ENCODE measurements at places on chromosomes 16 and 17.
A peak's percentile ranks its signal among the peaks of the same experiment; 100 is the strongest.

DNA sequence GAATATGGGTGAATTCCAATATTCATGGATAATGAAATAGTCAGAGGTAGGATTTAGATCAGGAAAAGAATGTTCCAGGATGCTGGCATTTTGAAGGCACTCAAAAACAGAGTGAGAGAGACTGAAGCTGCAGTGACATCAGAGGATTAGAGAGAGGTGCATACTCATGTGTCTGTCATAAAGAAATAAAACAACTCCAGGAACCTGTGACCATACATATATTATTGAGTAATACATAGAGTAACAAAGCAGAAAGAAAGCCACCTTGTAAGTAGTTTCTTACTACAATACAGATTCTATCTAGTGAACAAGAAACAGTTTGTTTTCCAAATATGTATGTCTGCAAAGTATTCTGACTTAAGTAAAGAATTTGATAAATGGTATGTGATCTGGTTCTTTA is 62.3 kb upstream of the PHOSPHO1 start:
- DNase-seq, result no peak

DNA sequence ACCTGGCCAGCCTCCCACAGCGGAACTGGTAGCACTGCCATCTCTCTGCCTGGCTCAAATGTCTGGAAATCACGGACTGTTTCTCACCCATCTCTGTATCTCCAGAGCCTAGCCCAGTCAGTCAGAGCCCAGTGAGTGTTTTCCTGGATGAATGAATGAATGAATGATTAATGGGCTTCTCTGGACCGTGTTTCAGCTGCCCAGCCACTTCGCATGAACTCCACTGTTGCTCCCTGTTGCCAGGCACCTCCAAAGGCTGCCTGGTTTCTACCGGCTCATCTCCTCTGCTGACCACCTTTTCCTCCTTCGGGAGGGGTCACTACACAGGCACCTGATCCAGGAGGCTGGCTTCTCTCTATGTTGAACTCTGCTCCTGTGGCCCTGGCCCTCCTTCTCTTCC is 91.0 kb upstream of the SDK2 start:
- DNase-seq, result no peak

DNA sequence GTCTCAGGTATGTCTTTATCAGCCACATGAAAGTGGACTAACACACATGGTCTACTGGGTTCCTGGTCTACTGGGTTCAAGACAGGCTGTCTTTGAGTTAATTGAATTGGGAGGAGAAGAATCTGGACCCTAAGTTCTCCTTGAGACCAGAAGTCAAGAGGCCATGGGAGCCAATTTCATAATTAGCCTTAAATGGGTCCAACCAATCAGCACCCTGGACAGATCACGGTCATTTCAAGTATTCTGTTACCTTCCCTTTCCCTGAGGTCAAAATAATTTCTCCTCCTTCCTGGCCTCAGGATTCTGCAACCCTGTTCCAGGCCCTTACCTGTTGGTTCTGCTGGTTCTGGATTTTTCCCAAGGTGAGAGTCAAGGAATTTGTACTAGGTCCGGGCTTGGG is 23.8 kb downstream of the OSBPL7 start:
- DNase-seq, result no peak

- no peak for DNase-seq
Observed at GRCh38 chr16:17324451-17324850, 146.3 kb downstream of the XYLT1 start.

- no peak for DNase-seq
Observed at GRCh38 chr17:64240741-64241347, 22.2 kb downstream of the TEX2 start.

GRCh38 chr17:77475016-77475976 is 334.5 kb downstream of the SEC14L1 start:
- DNase-seq, result no peak

GRCh38 chr16:81804134-81804610 is 25.1 kb downstream of the PLCG2 start:
- no peak for DNase-seq

- no peak for DNase-seq
Observed at GRCh38 chr16:62254847-62255246, 218.6 kb upstream of the CDH8 start.

DNA sequence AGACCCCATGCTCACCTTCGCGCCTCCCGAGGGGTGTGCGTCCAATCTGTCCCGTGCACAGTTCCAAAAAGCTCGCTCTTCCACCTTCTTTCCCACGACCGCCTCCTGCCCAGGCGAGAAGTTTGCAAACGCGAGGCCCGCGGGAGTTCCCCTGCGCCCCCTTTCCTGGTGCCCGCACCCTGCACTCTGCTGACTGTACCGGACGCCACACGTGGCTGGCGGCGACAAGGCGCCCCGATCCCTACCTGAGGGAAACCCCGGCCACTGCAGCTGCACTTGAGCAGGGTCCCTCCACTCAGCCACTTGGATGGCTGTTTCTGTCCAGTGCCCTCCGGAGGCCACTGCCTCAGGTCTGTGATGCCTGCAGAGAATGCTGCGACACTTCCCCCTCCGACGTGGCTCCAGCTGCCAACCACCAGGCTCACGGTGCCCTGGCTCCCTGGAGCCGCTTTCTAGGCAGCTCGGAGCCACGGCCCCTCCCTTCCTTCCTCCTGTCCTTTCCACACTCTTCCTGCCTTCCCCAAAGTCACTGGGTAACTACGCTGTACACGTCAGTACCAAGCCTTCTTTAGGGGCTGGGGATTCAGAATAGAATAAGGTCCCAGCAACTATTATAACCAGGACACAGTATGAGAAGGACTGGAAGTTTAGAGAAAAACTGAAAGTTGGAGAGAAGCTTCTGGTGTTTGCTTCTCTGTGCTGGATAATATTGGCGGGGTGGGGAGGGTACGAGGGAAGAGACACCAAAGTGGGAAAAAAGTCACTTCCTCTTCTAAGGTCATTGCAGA is at the start of gene MLKL:
TSS of gene MLKL (minus strand) at position 425 of the 788 bp plus-strand sequence. CDS start 5,105 bp downstream, outside the sequence.
- peak; percentile 51 for DNase-seq

GRCh38 chr16:12740986-12741610 is 62.6 kb downstream of the CPPED1 start:
- no peak for DNase-seq

DNA sequence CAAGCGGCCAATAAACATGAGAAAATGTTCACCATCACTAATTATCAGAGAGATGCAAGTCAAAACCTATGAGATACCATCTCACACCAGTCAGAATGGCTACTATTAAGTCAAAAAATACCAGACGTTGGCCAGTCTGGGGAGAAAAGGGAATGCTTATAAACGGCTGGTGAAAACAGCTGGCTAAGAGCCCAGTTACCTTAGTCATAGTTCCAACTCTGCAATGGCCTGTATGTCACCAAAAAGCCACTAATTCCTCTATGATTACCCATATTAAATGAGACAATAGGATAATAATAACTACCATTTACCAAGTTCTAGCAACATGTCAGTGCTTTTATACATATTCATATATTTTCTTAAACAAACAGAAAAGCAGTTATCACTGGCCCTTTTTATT is 42.9 kb upstream of the CDRT4 start:
- DNase-seq, result no peak

GRCh38 chr16:69243479-69243878 is 56.5 kb downstream of the SNTB2 start:
- no peak for DNase-seq

DNA sequence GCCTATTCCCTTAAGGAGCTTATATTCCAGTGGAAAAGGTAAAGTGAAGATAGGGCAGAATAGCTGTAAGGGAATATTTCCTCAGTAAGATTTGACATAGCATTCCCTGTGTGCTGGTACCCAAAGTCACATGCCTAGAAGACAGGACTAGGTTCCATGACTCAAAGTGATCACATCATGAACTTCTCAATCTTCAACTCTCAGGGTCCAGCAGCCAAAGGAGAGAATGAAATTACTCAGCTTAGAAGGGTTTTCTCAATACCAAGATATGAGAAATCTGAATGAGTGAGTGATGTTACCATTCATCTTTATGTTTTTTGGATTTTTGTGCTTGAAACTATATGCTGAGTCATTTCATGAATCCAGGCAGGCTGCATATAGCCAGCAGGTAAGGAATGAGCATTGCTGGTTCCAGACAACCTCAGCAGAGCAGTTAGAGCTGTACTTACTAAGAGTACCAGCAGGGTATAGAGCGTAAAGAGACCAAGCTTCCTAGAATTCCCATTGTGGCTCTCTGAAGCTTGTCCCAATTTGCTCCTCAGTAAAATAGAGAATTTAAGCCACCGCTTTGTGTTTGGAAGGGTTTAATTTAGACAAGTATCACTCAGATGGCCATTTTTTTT is 91.1 kb downstream of the ANKFN1 start:
- peak; percentile 6 for DNase-seq

- no peak for DNase-seq
Observed at GRCh38 chr17:76106703-76107102, 3.1 kb upstream of the EXOC7 start.

GRCh38 chr17:18228176-18228682 is 2.8 kb downstream of the LLGL1 start:
- no peak for DNase-seq

- DNase-seq, result no peak
Observed at GRCh38 chr17:22703204-22703603, 1010.9 kb downstream of the KCNJ18 start.

DNA sequence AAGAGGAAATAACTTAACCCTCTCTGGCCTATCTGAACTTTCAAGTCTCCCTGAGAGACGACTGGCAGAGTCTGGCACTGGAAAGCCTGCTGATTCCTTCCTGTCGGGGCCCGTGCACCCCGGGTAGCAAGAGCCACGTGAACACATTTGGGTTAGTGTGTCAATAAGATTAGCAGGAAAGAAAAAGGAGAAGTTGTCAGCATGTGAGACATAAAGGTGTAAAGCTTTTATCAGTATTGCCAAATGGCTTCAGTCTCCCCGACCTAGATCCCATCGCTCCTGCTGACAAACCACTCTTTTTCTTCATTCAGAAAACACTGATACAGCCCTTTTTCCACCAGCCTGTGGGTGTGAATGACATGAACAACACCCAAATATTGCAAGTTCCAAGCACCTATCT is 74.4 kb downstream of the CCT6B start:
- DNase-seq, result no peak

DNA sequence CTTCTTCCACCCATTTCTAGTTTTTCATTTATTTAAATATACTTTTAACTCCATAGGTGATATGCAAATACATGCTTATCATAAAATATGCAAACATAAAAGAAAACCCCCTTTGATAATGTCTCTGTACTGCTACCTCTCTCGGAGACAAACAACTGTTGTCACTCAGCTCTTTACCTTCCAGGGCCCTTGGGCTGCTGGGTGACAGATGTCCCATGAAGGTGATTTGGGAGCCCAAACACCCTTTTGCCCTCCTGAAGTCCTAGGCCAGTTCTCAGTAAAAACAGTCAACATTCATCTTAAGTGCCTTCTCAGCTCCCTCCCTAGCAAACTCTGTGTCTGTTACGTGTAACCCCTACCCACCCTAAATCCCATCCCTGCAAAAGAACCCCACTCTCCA is 37.5 kb downstream of the CHD9 start:
- DNase-seq, result no peak

- peak; percentile 12 for DNase-seq
Observed at GRCh38 chr16:48126801-48127644, 28.8 kb downstream of the ABCC12 start.

- DNase-seq, result no peak
Observed at GRCh38 chr17:6343736-6344135, 91.2 kb downstream of the AIPL1 start.

DNA sequence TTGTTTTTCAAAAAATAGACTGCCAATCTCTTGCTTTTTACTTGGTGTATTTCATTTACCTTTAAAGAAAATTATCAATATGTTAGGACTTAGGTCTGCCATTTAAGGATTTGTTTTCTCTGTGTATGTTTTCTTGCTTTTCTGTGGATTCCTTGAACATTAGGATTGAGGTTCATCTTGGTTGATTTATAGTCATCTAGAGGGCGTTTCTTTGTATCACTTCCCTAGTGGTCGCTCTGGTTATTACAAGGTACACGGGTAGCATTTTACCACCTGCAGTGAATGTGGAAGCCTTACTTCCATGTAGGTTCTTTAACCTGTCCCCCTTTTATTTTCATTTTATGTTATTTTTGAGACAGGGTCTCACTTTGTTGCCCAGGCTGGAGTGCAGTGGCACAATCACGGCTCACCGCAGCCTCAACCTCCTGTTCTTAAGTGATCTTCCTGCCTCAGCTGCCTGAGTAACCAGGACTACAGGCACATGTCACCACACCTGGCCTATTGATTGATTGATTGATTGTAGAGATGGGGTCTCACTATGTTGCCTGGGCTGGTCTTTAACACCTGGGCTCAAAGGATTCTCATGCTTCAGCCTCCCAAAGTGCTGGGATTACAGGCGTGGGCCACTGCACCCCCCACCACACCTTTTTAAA is 35.2 kb upstream of the CBX4 start:
- peak; percentile 40 for DNase-seq

DNA sequence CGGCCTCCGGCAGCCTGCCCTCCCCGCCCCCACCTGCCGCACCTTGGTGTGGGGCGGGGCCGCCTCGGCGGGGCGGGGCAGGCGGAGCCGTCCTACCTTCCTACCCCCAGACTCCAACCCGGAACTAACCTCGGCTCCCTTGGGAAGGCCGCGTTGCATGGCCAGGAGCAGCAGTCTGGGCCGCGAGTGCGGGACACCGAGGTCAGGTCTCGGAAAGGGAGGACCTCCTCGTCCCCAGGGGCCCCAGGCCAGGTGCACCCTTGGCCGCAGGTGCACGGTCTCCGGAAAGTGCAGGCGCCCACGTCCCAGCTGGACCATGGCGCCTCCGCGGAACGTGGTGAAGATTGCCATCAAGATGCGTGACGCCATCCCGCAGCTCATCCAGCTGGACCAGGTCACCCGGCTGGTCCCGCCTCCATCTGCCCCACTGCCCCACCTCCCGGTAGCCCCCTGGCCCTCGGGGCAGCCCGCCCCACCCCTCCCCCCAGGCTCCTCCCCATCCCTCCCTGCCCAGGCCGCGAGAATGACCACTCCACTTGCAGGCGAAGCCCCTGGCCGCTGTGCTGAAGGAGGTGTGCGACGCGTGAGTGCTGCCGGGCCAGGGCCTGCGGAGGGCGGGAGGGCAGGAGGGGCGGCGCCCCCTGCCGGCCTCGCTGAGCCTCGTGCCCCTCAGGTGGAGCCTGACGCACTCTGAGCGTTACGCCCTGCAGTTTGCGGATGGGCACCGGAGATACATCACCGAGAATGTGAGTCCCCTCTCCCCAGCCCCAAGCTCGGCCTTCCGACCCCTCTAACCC is at the start of gene ELMO3:
TSS of gene ELMO3 (plus strand) at position 121 of the 797 bp plus-strand sequence. CDS start at position 317, 196 bp downstream.
- no peak for DNase-seq

- no peak for DNase-seq
Observed at GRCh38 chr16:27269300-27270150, 953 bp upstream of the NSMCE1 start.

DNA sequence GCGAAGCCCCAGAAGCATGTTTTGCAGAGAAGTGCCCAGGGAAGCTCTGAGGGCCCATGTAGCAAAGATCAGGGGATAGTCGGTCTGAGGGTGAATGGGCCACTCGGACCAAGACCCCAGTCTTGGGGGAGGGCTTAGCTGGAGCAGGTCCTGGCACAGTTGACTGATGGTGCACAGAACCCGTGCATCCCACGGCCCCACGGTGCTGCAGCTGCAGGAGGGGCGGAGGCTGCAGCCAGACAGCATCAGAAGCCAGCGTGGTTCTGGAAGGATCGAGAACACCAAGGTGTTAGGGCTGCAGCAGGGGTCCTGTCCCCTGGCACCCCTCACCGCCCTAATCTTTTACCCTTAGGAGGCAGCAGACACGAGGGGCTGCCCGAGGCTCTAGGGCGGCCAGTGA is 6.5 kb upstream of the MC1R start:
- no peak for DNase-seq

- DNase-seq, result no peak
Observed at GRCh38 chr17:18968945-18969887, 17.3 kb downstream of the SLC5A10 start.

- DNase-seq, result no peak
Observed at GRCh38 chr16:13021996-13022395, 120.6 kb downstream of the SHISA9 start.

GRCh38 chr17:74608511-74608910 is 15.0 kb downstream of the CD300E start:
- no peak for DNase-seq

Data from activated CD4-positive, alpha-beta T cell treated with anti-CD3 and anti-CD28 coated beads, Interleukin-2, Interleukin-4, amounts not matched to agents 100 ng/mL and 50 ng/mL, durations not matched to agents 16 hours and 8 hours (primary cell).